ENCODE measurements at places on chromosomes 16 and 17. TPM values are rescaled to one million over a fixed set of nuclear protein-coding genes. Genes with fewer than 3 reads are reported as not detected.

CTRB1 gene
- total RNA-seq = not detected

EPX gene
- total RNA-seq = not detected

KRT36 gene
- total RNA-seq = not detected

LRRC75A gene
- 0.32 TPM for total RNA-seq

KCTD19 gene
- not detected for total RNA-seq

TMEM235 gene
- total RNA-seq = not detected

TBC1D28 gene
- total RNA-seq = not detected

SEZ6L2 gene
- 18.7 TPM for total RNA-seq

NOG gene
- 0.57 TPM for total RNA-seq

RPH3AL gene
- 39.9 TPM for total RNA-seq

MPP3 gene
- total RNA-seq = 9.6 TPM

PRSS36 gene
- not detected for total RNA-seq

NPIPB6 gene
- total RNA-seq = 0.58 TPM

NDRG4 gene
- 13.3 TPM for total RNA-seq

CTRL gene
- total RNA-seq = 2.0 TPM

ACSM2A gene
- total RNA-seq = not detected

ZPBP2 gene
- total RNA-seq = not detected

DPEP3 gene
- total RNA-seq = not detected

KRTAP4-1 gene
- 0.17 TPM for total RNA-seq

KCNJ2 gene
- total RNA-seq = 4.3 TPM

C17orf50 gene
- not detected for total RNA-seq

SUPT4H1 gene
- 61.6 TPM for total RNA-seq

CLEC19A gene
- total RNA-seq = not detected

GRIN2A gene
- total RNA-seq = not detected

CSH1 gene
- not detected for total RNA-seq

KCNH4 gene
- not detected for total RNA-seq

FOXN1 gene
- total RNA-seq = not detected

NEUROD2 gene
- total RNA-seq = not detected

GSG1L2 gene
- total RNA-seq = 10.3 TPM

CSH2 gene
- total RNA-seq = not detected

LGALS9 gene
- total RNA-seq = 0.25 TPM

SMIM36 gene
- not detected for total RNA-seq

CPNE7 gene
- 43.1 TPM for total RNA-seq

HAS3 gene
- total RNA-seq = not detected

CAMTA2 gene
- total RNA-seq = 59.9 TPM

HAGHL gene
- 9.3 TPM for total RNA-seq

KRTAP9-8 gene
- total RNA-seq = not detected

TP53TG3D gene
- total RNA-seq = not detected

KRTAP3-1 gene
- total RNA-seq = not detected

PRKAR1A gene
- 413 TPM for total RNA-seq
